ENCODE measurements at places on chromosomes 16 and 17.

- no peak for DNase-seq
Measured at GRCh38 chr16:19881783-19882182, 2.9 kb downstream of the GPRC5B start.

DNA sequence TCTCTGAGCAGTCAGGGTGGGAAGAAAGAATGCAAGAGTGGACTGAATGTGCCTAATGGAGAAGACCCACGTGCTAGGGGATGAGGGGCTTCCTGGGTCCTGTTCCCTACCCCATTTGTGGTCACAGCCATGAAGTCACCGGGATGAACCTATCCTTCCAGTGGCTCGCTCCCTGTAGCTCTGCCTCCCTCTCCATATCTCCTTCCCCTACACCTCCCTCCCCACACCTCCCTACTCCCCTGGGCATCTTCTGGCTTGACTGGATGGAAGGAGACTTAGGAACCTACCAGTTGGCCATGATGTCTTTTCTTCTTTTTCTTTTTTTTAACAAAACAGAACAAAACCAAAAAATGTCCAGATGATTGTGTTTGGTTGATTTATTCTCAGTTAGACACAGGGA, 14.1 kb downstream of the IGFBP4 start:
- DNase-seq: no peak

DNA sequence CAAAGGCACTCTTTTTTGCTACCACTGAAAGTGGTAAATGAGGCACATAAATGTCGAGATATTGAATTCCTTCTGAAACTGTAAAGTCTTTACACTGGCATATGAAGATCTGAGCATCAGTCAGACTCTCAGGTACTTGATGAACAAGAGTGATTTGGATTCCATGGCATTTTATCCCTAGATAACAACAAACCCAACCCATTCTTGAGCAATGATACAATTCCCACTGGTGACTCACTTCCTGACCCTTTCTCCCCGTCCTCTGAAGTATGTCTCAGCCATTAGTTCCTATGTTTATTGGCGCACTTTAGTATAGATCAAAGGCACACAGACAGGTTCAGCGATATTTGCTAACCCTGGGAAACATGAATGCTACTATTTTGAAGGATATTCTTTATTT, 147.0 kb upstream of the RBFOX1 start:
- no peak for DNase-seq

DNA sequence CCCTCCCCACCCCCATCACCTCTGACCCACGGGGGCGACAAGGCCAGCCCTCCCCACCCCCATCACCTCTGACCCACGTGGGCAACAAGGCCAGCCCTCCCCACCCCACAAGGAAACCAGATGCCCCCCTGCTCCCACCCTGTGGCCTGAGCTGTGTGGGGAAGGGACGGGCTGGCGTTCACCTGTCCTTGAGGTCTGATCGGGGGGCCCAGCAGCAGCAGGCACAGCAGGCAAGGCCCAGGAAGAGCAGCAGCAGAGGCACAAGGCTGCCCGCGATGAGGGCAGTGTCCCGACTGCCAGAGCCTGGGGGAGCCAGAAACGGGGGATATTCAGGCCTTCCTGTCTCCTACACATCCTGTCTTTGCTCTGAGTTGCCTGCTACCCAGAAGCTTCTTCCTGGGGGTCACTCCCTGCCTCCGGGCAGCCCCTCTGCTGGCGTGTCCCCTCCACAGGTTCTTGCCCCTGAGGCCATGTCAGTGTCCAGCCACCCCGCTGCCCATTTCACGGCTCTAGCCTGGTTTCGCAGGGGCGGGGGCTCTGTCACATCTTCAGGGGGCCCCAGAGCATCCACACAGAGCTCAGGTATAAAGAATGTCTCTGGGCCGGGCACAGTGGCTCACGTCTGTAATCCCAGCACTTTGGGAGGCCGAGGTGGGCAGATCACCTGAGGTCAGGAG, 6.8 kb downstream of the SCARF1 start:
- no peak for DNase-seq

GRCh38 chr16:89197633-89198416, 2.5 kb downstream of the SLC22A31 start:
- DNase-seq: no peak

DNA sequence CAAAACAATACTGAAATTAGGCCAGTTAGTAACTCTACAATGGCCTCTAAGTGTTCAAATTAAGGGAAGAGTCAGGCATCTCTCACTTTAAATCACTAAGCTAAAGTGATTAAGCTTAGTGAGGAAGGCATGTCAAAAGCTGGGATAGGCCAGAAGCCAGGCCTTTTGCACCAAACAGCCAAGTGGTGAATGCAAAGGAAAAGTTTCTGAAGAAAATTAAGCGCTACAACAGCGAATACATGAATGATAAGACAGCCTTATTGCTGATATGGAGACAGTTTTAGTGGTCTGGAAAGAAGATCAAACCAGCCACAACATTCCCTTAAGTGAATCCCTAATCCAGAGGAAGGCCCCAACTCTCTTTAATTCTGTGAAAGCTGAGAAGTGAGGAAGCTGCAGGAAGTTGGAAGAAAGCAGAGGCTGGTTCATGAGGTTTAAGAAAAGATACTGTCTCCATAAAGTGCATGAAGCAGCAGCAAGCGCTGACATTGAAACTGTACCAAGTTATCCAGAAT, 12.1 kb downstream of the RFWD3 start:
- DNase-seq: peak; percentile 4

- no peak for DNase-seq
Measured at GRCh38 chr16:27390151-27390550, 11.8 kb upstream of the IL21R start.

- DNase-seq: peak; percentile 9
Measured at GRCh38 chr17:64091116-64091515, 38.8 kb downstream of the ERN1 start.

DNA sequence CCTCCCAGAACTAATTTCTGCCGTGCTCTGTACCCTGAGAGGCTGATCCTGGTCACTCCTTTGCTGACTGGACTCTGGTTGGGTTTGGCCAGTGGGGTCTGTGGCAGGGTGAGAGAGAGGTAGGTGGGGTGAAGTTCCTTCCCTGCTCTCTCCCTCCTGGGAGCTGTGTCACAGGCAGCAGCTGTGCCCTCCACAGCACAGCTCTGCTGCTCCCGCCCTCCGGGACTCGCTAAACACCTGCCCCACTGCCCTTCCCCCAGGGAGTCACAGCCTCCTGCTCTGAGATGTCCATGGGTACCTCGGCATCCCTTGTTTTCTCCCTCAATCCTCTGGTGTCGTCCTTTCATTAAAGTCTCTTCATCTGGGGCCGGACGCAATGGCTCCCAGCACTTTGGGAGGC, 66.4 kb downstream of the SRCIN1 start:
- no peak for DNase-seq

- peak; percentile 10 for DNase-seq
Measured at GRCh38 chr17:13704333-13704732, 102.6 kb upstream of the HS3ST3A1 start.

DNA sequence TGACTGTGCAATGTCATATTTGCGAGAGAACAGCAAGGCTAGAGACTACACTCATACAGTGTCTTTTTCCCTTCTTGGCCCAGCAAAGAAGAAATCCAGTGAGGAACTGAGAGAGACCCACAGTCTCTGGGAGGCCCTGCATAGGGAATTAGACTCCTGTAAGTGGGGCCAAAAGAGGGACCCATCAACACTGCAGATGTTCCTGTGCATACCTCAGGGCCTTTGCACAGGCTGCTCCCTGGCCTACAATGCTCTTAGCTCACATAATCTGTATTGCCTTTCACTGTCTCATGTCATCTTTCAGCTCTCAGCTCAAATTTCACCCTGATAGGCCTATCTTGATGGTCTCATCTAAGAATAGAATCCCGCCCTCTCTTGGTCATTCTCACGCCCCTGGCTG, 9.2 kb downstream of the SYCE1L start:
- DNase-seq: no peak

DNA sequence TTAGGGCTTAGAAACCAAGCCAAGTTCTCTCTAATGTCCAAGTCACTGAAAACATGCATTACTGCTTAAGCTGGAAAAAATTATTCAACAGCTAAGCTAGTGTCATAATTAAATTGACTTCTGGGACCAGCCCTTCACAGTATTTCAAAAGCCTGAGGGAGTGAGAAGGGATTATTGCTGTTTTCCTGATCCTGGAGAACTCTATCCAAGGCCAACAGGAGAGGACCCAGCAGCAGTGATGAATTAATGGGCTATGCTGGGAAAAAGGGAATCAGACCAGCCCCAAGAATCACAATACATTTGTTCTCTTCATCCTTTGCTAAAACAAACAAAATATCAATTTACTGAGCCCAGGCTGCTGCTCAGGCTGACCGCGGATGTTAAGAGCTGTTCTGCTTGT, 34.5 kb upstream of the CLEC3A start:
- no peak for DNase-seq

GRCh38 chr16:4768549-4769305, 1.8 kb upstream of the ZNF500 start:
- peak; percentile 97 for DNase-seq

DNA sequence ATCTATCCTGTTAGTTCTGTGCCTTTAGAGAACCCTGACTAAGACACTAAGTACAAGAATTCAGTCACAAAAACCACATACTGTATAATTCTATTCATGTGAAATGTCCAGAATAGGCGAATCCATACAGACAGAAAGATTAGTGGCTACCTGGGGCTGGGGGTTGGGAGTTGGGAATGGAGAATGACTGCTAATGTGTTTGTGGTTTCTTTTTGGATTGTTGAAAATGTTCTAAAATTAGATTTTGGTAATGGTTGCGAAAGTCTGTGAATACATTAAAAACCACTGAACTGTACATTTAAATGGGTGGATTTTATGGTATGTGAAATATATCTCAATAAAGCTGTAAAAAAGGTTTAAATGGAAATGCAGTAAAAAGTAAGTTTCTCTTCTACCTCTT, 80.4 kb upstream of the AKTIP start:
- DNase-seq: no peak
